ENCODE measurements at places on chromosomes 3 and 15.

DNA sequence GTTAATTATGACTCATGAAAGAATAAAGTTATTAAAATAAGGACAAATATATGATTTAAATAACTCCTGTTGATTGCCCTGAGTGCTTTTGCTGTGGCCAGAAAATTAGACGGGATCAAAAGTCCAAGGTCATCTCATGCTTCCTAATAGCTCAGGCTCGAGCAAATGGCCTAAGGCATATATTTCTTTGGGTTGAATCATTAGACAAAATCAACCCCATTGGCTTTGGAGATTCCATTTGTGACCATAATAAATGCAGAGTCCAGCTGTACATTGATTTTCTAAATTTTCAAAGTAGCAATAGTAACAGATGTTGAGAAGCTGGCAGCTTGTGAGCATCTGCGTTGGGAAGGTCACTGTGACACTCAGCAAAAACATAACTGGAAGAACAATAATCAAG is 464.5 kb upstream of the TGFBR2 start:
- DNase-seq, result no peak

DNA sequence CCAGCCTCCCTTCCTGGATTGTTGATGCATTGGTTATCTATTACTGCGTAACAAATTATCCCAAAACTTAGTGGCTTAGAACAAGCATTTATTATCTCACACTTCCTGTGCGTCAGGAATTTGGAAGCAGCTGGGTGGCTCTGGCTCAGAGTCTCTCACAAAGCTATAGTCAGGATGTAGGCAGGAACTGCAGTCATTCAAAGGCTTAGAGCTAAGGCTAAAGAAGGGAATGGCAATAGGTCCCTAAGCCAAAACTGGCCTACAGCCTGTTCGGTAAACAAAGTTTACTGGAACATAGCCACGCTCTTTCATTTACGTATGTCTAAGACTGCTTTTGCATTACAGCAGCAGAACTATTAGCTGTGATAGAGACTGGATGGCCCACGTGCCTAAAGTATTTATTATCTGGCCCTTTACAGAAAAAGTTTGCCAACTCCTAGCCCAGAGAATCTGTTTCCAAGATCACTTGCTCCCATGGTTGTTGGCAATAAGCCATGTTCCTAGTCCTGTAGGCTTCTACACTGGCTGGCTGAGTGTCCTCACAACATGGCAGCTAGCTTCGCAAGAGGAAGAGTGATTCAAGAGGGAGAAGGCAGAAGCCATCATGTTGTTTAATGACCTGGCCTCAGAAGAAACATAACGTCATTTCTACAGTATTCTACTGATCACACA is 132.4 kb downstream of the SNRK start:
- no peak for DNase-seq

- DNase-seq, result no peak
Observed at GRCh38 chr3:125239266-125239665, 26.7 kb upstream of the SLC12A8 start.

DNA sequence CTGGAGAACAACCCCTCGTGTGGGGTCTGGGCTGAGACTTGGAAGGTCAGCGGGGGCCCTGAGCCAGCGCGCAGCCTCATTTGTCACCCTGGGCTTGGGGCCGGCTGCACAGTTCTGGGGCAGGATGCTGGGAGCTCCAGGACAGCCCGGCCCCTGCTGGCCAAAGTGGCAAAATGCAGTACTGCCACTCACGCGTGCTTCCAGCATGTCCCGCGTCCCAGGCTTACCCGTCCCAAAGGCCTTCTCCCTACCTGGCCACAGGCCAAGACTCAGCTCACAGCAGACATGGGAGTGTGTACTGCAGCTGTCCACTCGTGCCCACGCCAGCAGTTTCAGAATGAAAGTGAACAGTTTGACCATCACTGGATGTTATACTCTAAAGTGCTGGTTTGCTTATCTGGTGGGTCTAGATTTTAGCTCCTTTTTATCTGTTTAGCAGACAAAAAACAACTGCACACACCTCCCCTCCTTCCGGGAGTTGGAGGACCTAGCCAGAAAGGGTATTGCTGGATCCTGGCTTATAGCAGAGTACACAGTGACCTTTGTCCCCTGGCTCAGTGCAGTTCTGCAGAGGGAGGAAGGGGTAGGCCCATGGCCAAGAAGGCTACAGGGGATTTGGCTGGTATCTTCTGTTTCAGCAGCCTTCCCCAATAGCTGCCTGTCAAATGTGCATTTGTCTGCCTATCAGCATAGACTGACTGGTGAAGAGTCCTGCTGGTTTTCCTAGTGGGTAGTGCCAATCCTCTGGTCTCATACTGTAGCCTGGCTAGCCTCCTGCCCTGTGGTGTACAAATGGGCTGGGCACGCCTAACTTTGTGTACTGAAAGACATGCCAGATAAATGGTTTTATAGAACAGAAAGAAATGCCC is 23.2 kb upstream of the IP6K2 start:
- peak; percentile 87 for DNase-seq

DNA sequence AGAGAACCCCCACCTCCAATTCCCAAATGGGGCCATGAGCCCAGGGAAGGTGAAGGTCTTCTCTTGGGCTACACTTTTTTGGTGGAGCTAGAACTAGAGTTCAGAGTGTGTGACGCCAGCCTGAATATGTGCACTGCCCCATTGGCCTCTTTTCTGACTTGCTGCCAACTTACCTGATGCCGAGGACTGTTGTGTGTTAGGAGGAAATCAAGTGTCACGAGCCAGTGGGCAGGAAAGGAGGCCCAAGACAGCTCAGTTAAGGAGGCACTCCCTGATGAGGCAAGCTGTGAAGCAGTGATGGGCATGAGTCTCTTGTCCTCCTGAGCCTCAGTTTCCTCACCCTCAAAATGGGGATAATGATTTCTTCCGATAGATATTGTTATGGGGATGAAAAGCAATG is 107.8 kb downstream of the ANP32A start:
- no peak for DNase-seq

GRCh38 chr3:170692720-170693119 is 106.8 kb upstream of the SLC7A14 start:
- DNase-seq, result no peak

DNA sequence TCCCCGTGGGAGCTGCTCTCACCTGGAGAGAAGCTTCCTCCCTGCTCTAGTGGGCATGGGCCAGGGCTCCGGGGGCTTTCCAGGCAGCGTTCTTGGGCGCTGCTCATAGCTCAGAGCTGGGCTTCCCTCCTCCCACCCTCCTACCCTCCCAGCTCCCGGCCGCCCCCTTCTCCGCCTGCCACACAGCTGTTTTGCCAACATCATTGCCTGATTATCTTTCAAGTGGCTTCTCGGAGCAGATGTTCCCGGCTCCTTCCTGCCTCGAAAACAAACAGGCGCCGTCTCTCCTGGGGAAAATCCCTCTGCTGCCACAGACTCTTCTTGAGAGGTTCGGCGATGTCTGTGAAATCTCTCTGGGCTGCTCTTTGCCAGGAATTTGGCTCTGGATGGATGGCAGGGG is 195.6 kb downstream of the RPLP1 start:
- DNase-seq, result no peak

DNA sequence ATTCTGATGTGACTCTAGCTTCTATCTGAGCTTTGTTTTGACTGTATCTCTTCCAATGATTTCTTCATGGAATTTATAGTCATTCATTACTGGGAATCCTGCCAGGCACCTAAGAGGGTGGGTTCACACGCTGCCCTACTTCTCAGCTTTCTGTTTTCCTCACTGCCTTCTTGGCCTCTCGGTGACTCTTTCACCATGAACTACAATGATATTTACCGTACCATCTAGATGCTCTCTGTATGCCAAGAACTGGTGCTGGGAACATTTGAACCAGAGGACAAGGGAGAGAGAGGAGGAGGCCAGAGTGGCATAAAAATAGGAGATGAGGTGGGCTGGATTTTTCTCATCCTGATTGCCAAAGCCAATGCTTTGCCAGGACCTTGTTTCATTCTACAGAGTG is 280.0 kb upstream of the P2RY1 start:
- DNase-seq, result no peak

DNA sequence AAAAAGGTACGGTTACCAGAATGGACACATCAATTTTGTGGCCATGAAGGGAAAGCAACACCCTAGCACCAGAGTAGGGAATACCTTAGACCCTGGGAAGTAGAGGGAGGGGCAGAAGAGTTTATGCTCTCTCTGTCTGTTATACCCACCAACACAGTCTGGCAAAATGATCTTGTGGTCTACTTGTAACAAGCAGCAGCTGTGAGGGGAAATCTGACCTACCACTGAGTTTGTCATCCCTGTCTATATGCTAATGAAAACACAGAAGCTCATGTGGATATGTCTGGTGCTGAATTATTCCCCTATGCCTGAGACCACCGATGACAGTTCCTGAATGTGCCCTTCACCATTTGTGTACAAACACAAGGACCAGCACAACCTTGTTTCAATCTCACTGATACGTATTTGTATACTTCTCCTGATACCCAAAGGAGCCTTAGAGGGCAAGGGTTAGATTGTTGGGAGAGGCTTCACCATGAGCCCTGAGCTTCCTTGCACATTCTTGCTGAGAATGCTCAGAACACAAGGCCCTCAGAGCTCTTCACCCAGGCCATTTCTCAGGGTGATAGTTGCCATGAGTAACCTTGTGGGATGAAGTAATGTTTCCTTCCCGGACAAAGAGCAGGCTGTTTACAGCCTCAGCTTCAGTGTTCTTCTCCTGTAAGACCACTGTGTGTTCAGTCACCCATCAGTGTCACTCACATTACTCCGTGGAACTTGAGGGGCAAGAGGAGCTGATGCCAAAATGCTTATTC is 24.7 kb upstream of the ZNF639 start:
- no peak for DNase-seq

- DNase-seq, result peak; percentile 36
Observed at GRCh38 chr3:20141851-20142250, 44.2 kb downstream of the SGO1 start.

- no peak for DNase-seq
Observed at GRCh38 chr3:50550079-50550736, 17.3 kb downstream of the C3orf18 start.

GRCh38 chr3:122615303-122615702 is 37.9 kb downstream of the PARP15 start:
- no peak for DNase-seq

GRCh38 chr3:61820306-61820992 is 259.1 kb downstream of the PTPRG start:
- DNase-seq, result no peak

GRCh38 chr3:60633644-60634043 is 617.6 kb downstream of the FHIT start:
- no peak for DNase-seq

- no peak for DNase-seq
Observed at GRCh38 chr3:24259901-24260512, 234.6 kb downstream of the THRB start.

GRCh38 chr3:80244390-80244789 is 476.6 kb upstream of the ROBO1 start:
- no peak for DNase-seq
